ENCODE measurements at places on chromosomes 5 and 9.

DNA sequence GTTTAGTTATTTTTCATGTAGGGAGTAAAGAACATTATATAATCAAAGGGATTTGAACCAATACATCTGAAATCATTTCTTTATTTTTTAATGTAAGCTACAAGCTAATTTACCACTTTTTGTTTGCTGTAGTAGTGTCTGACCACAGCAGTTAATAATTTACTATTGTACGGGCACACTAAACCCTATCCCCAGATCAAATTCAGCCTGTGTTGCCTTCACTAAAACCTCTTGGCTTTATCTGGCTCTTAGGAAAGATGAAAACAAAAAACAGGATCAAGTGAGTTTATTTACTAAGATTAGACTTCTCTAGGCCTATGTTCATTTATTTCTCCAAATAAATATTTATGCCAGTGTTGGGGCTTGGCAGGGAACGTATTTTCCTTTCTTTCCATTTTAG is 384.1 kb downstream of the EBF1 start:
- DNase-seq: no peak

DNA sequence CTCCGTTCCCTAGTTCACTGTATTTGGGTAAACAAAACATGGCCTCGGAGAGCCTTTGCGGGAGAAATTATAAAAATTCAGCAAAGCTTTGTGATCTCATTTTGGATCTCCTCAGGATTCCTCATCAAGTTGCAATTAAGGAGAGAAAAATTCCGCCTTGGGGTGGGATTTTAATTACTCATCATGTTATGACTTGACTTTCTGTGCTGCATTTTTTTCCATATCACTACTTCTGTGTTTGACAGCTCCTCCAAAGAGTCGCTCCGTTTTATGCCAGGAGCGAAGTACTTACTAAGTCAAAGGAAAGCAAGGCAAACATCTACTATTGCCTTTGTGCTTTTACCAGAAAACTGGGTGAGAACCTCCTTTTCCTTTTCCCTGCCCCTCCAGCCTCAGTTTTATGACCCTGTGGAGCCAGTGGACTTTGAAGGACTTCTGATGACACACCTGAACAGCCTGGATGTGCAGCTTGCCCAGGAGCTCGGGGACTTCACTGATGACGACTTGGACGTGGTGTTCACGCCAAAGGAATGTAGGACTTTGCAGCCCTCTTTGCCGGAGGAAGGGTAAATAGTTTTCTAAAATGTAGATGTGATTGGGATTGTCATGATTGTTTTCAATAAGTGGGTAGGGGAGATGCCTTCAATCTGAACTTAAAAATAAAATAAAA is 71.5 kb downstream of the DOCK8 start:
- no peak for DNase-seq

DNA sequence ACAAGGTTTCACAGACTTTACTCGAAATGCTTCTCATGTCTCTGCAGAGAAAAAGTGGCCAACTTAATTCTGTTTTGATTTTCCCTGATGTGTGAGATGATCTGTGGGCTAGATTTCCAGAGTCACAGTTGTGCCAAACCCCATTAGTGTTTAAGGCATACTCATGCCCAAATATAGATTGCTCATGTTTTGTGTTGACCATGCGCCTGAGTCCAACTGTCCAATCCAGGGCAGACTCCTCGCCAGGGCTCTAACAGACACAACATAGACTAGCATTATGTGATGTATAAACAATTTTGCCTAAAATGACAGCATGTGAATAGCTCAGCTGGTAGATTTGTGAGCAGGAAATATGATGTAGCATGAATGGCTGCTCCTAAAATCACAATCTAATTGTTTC is 128.1 kb downstream of the PRDM6 start:
- DNase-seq: no peak

DNA sequence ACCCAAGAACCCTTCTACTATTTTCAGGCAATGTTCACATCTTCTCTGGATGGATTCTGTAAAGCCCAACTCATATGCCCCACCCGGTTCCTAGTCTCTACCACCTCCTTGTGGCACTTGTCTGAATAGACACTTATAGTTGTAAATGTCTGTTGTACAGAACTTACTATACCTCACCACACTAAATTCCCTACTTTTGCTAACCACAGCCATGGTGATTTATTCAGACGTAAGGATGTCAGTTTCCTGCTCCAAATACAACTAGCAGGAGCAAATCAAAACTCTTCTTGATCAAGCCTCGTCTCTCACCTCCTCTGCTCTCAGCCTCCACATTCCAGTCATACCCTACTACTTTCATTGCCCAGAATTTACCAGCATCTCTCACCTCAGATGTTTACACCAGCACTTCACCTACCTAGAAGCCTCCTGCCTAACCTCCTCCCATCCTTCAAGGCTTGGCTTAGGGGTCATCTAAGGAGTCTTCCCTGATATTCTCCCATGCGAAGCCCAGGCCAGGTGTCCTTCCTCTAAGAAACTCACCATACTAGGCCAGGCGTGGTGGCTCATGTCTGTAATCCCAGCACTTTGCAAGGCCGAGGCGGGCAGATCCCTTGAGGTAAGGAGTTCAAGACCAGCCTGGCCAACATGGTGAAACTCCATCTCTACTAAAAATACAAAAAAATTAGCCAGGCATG is 75.5 kb downstream of the MAPKAP1 start:
- DNase-seq: no peak

DNA sequence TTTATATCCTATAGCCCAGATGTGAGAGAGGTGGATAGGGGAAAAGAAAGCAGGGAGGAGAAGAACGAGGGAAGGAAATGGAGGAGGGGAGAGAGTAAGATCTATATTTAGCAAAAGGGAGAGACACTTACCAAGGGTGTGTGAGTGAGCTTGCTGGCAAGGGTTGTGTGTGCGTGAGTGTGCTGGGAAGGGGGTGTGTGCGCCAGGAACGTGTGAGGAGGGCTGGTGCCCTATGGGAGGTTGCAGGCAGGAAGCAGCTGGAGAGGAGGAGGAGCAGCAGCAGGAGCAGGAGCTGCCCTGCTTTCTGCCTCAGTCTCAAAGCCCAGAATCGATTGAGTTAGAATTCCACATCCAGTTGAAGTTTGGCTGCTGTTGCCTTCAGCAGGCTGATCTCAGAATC is 148.3 kb upstream of the RUSC2 start:
- DNase-seq: no peak

GRCh38 chr9:134555094-134555650 is 86.4 kb upstream of the COL5A1 start:
- DNase-seq: no peak

GRCh38 chr5:7871653-7872052 is 2.7 kb downstream of the MTRR start:
- DNase-seq: no peak

GRCh38 chr9:114529285-114529684 is 24.0 kb upstream of the WHRN start:
- DNase-seq: no peak

DNA sequence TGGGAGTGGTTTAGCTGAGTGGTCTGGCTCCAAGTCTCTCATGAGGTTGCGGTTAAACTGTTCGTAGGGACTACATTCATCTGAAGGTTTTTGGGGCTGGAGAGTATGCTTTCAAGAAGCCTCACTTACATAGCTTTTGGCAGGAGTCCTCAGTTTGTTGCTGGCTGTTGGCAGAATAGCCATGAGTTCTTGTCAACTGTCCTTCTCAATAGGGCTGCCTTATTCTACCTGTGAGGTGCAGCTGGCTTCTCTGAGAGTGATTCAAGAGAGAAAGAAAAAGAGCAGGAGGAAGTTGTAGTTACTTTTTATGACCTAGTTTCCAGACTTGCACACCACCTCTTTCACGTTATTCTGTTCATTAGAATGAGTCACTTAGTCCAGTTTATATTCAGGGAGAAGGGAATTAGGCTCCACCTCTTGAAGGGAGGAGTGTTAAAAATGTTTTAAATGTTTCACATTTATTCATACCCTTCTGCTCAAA is 33.2 kb downstream of the YTHDC2 start:
- no peak for DNase-seq

DNA sequence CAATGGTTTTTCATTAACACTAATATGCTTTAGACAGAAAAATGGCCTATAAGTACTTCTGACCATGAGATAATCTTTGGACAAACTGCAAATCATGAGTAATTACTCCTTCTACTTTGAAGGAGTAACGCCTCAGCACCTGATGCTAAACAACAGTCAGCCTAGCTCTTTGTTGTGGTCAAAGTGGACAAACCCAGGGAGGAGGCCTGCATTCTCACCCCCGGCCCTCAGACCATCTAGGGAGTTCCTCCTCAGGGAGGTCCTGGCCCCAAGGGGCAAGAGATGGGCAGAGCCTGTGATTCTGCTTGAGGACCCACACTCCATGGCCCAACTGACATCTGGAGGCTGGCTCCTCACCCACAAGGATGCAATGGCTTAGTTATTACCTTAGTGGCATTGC is 48.2 kb upstream of the ANGPTL2 start:
- no peak for DNase-seq

GRCh38 chr9:83596899-83597504 is 25.9 kb upstream of the IDNK start:
- DNase-seq: no peak

DNA sequence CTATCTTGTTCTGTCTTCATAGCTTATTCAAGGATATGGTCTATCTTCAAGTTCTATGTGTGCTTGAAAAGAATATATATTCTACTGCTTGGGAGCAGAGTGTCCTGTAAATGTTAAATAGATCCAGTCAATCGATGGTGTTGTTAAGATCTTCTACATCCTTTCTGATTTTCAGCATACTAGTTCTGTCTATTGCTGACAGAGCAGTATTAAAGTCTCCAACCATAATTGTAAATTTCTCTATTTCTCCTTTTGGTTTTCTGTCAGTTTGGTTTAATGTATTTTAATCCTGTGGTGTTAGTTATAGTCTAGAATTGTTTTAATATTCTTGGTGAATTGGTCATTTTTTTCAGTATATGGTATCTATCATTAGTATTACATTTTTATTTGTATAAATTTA is 124.0 kb upstream of the COX7C start:
- no peak for DNase-seq

DNA sequence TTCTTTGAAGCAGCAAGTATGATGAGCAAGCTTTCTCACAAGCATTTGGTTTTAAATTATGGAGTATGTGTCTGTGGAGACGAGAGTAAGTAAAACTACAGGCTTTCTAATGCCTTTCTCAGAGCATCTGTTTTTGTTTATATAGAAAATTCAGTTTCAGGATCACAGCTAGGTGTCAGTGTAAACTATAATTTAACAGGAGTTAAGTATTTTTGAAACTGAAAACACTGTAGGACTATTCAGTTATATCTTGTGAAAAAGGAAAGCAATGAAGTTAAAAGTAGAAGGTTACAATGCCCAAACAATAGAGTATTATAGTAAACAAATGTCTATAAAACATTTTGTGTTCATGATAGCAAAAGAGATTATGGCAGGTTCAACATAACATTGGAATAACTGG is 88.6 kb downstream of the JAK2 start:
- no peak for DNase-seq

GRCh38 chr5:180121826-180122413 is 50.4 kb upstream of the RNF130 start:
- no peak for DNase-seq

Data from suprapubic skin (tissue), 4 donors.